ENCODE measurements at places on chromosomes 7 and 10.

GRCh38 chr10:119340893-119341458, 133.6 kb downstream of the GRK5 start:
- DNase-seq: no peak

- DNase-seq: no peak
Measured at GRCh38 chr10:77408259-77408658, 229.3 kb downstream of the KCNMA1 start.

- DNase-seq: no peak
Measured at GRCh38 chr7:99098824-99099498, 44.9 kb downstream of the SMURF1 start.

DNA sequence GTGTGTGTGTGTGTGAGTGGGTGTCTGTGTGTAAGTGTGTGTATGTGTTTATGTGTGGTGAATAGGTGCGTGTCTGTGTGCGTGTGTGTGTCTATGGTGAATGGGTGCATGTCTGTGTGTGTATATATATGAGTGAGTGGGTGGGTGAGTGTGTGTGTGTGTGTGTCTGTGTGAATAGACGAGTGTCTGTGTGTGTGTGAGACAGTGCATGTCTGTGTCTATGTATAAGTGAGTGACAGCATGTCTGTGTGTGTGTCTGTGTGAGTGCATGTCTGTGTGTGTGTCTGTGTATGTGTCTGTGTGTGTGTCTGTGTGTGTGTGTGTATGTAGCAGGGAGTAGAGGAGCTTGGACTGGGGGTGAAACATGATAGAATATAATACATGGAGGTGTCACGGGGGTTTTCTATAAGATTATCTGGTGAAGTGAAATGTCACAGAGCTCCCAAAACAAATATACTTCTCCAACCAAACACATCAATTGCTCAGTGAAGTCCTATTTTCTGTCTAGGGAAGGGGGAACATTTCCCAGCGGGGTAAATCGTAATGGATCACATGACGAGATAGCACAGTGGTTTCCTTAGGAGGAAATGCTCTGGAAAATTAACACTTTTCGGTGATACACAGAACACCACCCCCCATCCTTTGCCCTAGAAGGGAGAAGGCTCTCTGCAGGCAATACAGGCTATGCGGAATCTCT, 723.3 kb upstream of the CELF2 start:
- DNase-seq: no peak

DNA sequence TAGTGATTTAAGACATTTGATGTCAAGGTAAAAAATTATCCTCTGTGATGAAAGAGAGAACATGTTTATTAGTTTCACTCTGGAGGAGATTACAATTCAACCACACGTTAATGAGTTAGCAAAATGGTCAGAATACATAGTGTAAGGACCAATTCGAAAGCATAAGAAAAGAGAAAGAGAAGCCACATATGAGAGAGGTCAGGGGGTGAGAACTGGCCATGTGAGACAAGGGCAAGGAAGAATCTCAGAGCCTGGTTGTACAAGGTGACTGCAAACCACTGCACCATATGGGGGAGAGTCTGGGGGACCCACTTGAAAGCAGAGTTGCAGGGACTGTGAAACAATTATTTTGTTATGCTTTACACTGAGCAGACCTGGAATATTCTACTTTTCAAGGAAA, 27.7 kb upstream of the BET1 start:
- no peak for DNase-seq

All from suppressor macrophage treated with lipopolysaccharide for 4 hours (primary cell).